Fibroblast of the aortic adventitia (primary cell): ENCODE measurements at places on chromosomes 3 and 15. TPM values are rescaled to one million over a fixed set of nuclear protein-coding genes. Genes with fewer than 3 reads are reported as not detected.

MAGEF1 gene
- 16.8 and 20.1 TPM in 2 replicates for total RNA-seq

KNG1 gene
- total RNA-seq, result not detected in 2 replicates

NPRL2 gene
- 9.4 and 19.7 TPM in 2 replicates for total RNA-seq

SIDT1 gene
- total RNA-seq, result not detected in 2 replicates

CIDEC gene
- total RNA-seq, result not detected in 2 replicates

ZDHHC19 gene
- not detected in 2 replicates for total RNA-seq

TM4SF18 gene
- total RNA-seq, result 0.27 and 1.3 TPM in 2 replicates

SNUPN gene
- total RNA-seq, result 41.5 and 43.3 TPM in 2 replicates

C3orf80 gene
- 0.63 and 1.8 TPM in 2 replicates for total RNA-seq

RBPMS2 gene
- total RNA-seq, result 0.09 TPM in 1 of 2 replicates, not detected in the other

SEMA6D gene
- 3.9 and 17.7 TPM in 2 replicates for total RNA-seq

DNAH12 gene
- 0.09 and 0.25 TPM in 2 replicates for total RNA-seq

ERICH6 gene
- total RNA-seq, result 0.18 and 0.41 TPM in 2 replicates

IGDCC3 gene
- total RNA-seq, result 0.25 TPM in 1 of 2 replicates, not detected in the other

PLA2G4D gene
- total RNA-seq, result not detected in 2 replicates

NUP210 gene
- 0.33 and 0.45 TPM in 2 replicates for total RNA-seq

KY gene
- 1.6 and 10.5 TPM in 2 replicates for total RNA-seq

TRAIP gene
- 1.3 and 7.7 TPM in 2 replicates for total RNA-seq

CDC25A gene
- total RNA-seq, result 0.90 and 13.6 TPM in 2 replicates

GRAMD1C gene
- 9.2 and 12.1 TPM in 2 replicates for total RNA-seq

CFAP92 gene
- total RNA-seq, result 0.49 TPM in 1 of 2 replicates, not detected in the other
